ENCODE measurements at places on chromosomes 12 and 14. TPM values are rescaled to one million over a fixed set of nuclear protein-coding genes. Genes with fewer than 3 reads are reported as not detected.

The CLEC6A gene
- total RNA-seq: 0.29 TPM

The KRT78 gene
- total RNA-seq: not detected

The COCH gene
- 0.92 TPM for total RNA-seq

GRCh38 chr12:68037616-68038255, 48.5 kb downstream of the IFNG-AS1 start:
- DNase-seq: no peak

DNA sequence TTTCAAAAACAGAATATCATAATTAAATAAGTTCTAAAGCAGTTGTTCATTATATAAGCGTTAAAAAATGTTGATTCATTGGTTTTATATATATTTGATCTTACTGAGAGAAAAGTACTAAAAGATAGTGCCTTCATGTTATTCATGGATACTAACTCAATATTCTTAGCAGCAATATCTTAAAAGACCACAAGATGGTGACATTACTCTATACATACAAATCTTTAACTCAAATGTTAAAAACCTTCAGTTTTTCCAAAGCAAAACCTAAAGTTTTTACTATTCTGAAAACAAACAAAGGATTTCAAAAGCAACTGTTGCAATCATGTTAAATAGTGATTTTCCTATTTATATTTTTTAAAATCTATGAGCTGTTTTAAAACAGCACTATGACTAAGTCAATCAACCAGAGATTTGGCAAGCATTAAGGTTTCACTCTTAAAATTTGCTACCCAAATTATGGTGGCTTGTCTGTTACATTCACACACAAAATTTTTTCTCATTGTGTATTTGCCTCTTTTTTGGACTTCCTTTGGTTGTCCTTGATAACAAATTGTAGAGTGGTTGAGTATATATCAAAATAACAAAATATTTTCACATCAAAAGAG, 50.1 kb upstream of the RERGL start:
- DNase-seq: peak; percentile 60

The CACNB3 gene
- 5.3 TPM for total RNA-seq

GRCh38 chr14:50758945-50759344, 72.0 kb downstream of the NIN start:
- DNase-seq: no peak

The PLXNC1 gene
- total RNA-seq: 48.8 TPM

The CLEC9A gene
- total RNA-seq: not detected

DNA sequence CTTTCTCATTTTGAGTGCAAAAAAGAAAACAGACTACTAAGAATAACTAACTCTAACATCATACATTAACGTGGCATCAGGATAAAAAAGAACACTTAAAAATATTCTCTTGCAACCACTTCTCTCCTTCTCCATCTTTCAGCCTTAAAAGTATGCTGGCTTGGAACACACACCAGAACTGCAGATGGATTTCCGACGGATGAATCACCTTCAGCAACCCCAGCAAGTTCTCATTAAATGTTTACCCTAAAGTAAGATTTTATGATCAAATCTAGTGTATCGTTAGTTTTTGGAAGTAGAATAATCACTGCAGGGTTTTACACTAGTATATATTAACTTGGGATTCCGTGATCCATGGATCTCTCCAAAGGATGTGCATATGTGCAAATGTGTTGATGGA, 1.2 kb downstream of the NEK9 start:
- DNase-seq: no peak

DNA sequence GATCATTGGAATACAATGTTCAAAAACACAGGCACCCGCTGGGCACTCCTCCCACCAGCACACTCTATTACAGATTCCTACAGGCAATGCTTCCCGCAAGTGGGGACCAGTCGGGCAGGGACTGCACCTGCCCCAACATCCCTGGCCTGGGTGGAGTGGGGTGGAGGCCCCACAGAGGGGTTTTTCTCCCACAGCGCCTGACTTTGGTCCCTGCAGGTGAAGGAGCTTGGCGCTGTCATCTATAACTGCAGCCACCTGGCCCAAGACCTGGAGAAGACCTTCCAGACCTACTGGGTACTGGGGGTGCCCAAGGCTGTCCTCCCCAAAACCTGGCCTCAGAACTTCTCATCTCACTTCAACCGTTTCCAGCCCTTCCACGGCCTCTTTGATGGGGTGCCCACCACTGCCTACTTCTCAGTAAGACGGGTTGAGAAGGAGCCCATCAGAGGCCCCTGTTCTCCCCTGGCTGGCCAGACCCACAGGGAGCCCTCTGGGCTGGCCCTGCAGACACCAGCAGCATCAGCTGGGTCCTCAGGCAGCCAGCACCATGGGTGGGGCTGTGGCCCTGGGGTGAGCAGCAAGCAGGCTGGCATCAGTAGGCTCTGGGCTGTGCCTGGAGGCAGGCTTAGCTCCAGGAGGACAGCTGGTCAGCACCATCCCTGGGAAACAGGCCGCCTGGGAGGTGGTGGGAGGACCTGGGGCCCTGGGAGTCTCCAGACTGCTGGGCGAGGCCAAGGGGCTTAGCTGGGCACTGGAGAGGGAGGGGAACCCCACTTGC, 6.0 kb downstream of the PLD4 start:
- no peak for DNase-seq

The BCL11B gene
- total RNA-seq: 0.21 TPM

- DNase-seq: peak; percentile 94
Measured at GRCh38 chr14:101732118-101732517, 29.4 kb upstream of the PPP2R5C start.

GRCh38 chr12:100984796-100985195, 190.2 kb downstream of the ANO4 start:
- no peak for DNase-seq

DNA sequence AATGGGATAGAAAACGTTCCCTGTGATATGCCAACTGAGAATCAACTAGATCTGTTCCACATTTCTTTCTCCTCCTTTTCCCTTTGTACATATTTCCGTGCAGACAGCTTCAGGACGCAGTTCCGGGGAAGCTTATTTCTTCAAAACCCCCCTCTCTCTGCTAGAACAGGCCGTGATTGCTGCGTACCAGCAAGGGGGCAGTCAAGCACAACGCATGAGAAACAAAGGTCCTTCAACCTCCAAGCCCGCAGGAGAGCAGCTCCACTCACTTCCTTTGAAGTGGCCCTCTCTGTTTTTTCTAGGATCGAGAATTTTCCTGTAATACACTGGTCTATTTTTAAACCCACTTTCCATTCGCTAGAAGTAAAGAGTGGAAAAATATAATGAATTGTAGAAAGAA, 80.8 kb downstream of the ZNF664 start:
- peak; percentile 83 for DNase-seq

The MGP gene
- 402 TPM for total RNA-seq

- DNase-seq: no peak
Measured at GRCh38 chr14:75247286-75247922, 31.2 kb upstream of the FOS start.

DNA sequence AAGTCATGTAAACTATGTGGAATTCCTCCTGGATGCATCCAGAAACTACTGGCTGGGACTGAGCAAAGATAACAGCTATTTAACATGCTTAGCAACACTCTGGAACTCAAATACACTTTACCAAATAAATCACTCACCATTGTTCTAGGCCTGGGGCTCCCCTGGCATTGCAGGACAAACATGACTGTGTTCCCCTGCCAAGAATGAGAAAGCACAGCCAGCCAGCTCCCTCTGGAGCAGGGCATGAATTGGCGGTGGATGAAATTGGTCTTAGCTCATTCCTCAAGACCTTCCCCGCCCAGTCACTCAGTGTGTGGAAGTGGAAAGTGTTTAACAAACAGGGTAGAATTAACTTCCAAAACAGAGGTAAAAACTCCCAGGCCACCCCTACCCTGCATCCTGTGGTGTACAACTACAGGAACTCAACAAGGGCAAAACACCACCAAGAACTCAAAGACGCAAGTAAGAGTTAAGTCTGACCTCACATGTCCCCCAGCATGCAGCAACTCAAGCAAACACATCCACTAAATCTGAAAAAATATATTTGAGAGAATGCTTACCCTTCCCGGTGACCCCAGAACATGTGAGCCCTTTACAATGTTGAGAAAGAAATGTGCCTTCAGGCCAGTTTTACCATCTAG, 58.4 kb upstream of the BDKRB2 start:
- DNase-seq: peak; percentile 20

DNA sequence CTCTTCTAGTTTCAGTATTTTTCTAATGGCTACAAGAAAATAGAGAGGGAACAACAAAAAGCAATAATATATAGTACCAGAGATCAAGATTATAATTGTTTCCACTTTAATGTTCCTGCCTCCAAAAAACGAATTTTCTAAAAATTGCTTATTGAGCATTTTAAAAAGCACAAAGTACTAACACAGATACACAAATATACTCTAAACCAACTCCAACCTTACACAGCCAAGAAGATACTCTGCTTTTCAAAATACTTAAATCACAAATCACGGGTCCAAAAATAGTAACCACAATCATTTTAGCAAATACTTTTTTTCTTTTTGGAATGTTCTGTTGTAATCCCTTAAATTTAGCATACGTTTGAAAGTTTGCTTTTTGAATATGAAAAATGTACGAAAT, 2.0 kb downstream of the YAF2 start:
- DNase-seq: no peak

The CLEC7A gene
- not detected for total RNA-seq

DNA sequence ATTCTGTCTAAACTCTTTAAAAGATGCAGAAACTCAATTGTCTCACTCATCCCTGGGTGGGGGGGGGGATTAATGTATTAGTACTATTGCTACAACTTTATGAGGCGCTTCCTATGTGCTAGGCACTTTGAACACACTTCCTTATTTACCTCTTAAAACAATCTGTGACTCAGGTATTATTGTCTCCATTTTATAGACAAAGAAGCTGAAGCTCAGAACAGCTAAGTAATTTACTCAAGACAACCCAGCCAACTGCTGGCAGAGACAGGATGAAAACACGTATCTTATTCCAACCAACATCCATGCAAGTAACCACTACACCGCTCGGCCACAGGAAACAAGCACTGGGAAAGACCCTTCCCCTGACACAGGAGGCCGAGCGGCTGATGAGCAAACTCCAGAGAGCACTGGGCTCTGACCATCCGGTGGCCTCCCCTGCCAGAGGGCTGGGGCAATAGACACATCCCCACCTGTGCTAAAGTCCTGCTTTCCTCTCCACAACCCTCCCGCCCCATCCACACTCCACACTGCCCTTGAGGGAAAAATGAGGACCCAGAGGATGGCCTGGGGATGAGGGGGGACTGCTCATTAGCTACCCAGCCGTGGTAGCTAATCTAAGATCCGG, 244.2 kb downstream of the DPF3 start:
- no peak for DNase-seq

- no peak for DNase-seq
Measured at GRCh38 chr14:37698840-37699777, 103.7 kb downstream of the TTC6 start.

- DNase-seq: no peak
Measured at GRCh38 chr12:130044991-130045621, 117.2 kb upstream of the FZD10 start.

DNA sequence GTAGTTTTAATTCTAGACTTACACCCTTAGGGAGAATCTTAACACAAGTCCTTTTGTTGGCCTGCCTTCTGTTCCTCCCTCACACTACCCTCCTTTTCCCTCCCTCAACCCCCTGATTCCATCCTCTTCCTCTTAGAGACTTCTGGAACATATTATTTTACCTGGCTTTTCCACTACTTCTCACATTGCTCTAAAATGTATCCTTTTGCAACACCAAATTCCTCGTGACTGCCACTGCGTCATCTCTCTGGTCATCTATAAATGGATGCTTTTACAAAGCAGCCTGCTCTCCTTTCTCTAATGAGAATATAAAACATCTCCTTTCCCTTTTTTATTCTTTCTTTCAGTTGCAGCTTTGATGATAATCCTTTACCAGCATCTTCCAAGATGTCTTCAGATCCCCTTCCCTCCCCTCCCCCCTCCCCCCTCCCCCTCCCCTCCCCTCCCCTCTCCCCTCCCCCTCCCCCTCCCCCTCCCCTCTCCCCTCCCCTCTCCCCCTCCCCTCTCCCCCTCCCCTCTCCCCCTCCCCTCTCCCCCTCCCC, 93.6 kb downstream of the DIP2B start:
- peak; percentile 75 for DNase-seq

- peak; percentile 94 for DNase-seq
Measured at GRCh38 chr12:57088354-57089270, at the start of gene NAB2. Gene NAB2 (plus strand): TSS chr12:57089114. CDS start chr12:57089272, 158 bp downstream.

GRCh38 chr12:62370189-62370588, 96.4 kb upstream of the MON2 start:
- no peak for DNase-seq

DNA sequence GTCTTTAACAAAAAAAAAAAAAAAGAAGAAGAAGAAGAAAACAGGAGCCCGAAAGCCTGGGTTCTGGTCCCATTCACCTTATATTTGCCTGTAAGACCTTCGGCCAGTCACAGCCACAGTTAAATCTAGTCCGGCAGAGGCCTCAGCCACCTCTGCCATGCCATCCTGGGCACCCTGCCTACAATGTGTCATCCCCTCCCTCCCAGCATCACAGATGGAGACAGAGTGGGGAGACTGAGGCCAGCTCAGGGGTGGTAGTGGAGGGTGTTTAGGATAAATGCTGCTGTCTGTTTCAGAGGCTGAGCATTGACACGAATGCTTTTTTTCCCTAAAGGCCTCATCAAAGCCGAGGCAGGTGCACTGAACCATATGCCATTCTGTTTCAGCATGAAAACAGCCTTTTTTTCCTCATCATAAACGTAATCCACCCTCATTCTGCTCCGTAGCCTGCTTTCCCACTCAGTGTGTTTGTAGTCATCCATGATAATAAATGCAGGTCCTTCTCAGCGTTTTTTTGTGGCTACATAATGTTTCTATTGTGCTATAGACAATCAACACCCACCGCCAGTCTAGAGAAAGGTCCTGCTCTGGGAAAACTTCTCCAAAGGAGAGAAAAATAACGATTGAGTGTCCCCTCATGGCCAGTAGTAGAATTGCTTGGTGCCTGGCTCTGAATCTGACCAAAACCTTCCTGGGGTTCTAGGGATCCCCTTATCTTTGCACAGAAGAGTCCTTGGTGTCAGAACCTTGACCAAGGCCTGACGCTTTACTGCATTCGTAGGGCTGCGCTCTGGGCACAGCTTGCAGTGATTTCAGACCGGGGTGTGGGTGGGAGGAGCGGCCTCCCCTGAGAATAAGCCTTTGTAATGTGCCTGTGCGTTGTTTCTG, 41.1 kb upstream of the TSPAN9 start:
- DNase-seq: peak; percentile 55

DNA sequence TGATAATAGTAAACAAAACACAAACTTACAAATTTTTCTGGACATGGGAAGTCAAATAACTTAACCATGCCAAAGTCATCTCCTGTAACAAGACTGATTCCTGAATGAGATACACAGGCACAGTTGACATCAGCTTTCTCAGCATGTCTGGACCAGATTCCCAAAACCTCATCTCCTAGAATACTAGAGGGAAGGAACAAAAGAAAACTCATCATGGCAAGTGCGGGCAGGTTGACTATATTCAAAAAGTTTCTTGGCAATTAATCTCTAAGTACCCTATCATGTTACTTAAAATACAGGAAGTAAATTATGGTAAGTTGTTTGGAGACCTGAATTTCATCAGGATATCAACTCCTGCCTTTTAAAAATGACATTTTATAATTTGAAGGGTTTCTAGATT, 53.9 kb downstream of the ZC3H14 start:
- no peak for DNase-seq

The MED13L gene
- 58.4 TPM for total RNA-seq
